ENCODE measurements at places on chromosomes 2 and 18.

- no peak for DNase-seq
Observed at GRCh38 chr2:130336150-130336876, 6.4 kb upstream of the IMP4 start.

DNA sequence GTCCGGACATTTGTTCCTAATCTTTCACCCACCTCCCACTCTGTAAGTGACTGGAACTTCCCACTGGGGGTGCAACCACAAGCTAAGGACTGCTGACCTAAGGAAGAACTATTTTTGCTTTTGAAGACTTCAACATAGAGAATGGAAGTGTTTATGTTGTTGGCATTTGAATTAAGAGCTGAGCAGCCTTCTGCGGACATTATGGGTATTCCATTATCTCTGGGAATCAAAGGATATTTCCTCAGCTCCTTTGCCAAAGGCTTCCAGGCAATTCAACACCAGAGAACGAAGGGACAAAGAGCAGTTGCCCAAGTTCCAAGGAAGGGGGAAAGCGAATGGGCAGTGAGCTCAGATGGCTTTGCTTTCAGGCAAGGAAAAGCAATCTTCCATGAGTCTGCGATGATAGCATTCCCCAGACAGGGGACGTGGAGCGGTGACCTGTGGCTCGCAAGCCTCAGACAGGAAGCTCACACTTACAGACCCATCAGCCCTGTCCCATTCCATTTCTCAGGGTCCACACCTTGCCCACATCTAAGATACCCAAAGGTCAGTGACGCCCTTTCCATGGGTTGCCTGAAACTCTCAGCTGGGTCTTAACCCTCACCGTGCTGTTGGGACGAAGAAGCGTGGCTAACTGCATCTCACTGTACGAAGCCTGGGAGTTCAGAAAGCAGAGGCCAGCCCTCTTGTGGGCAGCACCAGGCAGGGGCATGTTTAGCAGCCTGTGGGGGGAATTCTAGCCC is 116.8 kb downstream of the COPS8 start:
- DNase-seq, result no peak

- no peak for DNase-seq
Observed at GRCh38 chr18:54774423-54774822, 53.9 kb upstream of the RAB27B start.

- no peak for DNase-seq
Observed at GRCh38 chr2:232668805-232669444, 28.2 kb upstream of the GIGYF2 start.

DNA sequence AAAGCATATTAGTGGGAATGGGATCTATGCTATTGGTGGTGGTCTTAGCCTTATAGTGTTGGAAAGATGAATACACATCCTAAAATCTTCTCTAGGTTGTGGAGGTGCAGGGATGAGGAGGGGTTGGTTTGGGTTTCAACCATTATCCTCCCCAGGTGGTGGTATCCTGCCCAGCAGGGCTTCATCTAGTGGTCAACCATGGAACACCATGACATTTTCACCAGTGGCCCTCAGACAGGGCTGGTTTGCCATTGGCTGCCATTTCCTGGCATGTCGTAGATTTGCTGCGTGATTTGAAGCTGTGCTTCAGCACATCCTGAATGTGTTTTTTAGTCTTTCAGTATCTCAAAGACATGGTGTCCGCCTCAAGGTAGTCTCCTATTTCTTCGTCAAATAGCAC is 391.2 kb upstream of the HNRNPA3 start:
- DNase-seq, result no peak

DNA sequence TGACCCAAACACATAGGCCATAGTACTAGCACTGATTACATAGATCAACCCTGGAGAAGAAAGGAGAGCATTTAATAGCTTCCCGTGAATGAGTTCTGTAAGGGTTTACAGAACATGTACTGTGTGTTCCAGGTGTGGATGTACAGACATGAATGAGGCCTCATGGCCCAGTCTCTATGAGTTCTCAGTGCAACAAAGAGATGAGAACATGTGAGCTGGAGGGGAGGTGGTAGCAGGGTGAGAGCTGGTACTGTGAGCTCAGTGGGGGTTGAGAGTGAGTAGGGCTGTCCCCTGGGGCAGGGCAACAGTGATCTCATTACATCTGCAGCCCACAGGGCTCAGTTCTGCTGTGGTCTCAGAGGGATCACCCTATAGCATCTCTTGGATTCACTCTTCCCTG is 42.6 kb upstream of the SPRED2 start:
- no peak for DNase-seq

DNA sequence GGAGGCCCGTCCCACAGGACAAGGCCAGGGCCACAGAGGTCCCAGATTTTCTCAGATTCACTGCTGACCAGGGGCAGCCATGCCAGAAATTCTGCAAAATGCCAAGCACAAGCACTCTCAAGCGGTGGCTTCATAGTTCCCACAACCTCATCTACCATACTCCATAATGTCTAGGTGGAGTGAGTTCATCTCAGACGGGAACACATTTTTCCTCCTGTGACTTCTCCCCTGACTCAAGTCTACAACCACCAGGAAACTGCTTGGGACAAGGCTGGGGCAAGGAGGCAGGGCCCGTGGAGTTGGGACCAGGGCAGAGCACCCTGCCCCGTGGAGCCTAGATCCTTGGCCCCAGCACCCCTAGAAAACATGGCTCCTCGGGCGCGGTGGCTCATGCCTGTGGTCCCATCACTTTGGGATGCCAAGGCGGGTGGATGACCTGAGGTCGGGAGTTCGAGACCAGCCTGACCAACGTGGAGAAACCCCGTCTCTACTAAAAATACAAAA is 150.7 kb upstream of the HAAO start:
- DNase-seq, result no peak

DNA sequence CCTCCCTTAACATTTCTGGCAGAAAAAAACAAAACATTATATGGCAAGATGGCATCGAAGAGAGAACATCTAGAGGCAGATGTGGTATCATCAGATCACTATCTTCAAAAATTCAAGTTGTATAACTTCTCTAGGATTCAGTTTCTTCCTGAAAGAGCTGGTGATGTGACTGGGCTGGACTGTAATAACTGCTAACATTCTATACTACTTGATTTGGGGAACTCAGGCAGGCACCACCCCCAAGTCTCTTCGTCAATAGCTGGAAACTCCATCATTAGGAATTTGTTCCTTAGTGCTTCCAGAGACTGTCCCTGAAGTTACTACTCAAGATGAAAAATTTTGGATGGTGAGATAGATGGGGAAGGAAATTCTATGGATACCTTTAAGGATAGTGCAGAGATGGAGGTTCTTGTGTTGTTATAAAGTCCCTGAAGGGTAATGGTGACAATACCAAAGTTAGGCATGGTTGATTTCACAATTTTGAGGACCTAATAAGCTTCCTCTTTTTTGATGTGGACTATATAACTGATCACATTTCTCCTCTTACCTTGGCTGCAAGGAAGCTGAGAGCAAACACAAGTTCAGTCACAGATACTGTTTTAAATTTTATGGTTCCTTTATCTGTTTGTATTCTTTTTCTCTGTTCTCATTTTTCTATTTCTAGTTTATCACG is 59.1 kb upstream of the PGAP1 start:
- DNase-seq, result no peak

DNA sequence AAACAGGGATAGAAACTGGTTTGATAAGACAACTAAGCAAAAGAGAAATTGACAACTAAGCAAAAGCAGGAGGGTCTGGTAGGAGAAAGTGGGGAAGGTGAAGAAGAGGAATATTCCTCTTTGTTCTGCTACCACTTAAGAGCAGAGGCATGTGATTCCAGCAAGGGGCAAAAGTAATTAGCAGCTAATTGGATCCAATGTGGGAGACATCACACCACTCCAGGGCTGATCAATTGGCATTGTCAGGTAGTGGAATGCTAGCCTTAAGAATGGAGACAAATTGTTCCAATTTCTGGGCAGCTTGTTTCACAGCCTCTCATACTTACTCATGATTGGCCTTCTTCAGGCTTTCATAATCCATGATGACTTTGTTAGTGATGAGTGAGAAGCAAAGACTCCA is 547.1 kb upstream of the GCFC2 start:
- DNase-seq, result no peak

GRCh38 chr2:130825231-130825965 is 11.3 kb upstream of the ARHGEF4 start:
- DNase-seq, result no peak

- no peak for DNase-seq
Observed at GRCh38 chr2:235149240-235149659, 197.4 kb downstream of the SH3BP4 start.

DNA sequence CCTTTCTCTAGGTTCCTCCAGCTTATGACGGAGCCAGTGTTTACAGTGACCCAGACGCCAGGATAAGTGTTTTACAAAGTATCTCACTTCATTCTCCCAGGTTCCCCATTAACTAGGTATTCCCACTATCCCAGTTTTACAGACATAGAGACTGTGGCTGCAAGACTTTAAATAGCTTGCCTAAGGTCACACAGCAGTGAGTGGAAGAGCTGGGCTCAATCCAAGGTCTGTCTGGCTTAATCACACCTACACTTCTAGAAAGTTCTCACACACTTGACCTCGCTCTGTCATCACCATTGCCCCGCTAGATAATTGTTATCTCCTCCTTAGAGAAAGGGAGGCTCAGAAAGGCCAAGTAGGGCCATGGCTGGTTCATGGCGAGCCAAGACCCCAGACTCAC is 110.2 kb downstream of the ANTXR1 start:
- no peak for DNase-seq

DNA sequence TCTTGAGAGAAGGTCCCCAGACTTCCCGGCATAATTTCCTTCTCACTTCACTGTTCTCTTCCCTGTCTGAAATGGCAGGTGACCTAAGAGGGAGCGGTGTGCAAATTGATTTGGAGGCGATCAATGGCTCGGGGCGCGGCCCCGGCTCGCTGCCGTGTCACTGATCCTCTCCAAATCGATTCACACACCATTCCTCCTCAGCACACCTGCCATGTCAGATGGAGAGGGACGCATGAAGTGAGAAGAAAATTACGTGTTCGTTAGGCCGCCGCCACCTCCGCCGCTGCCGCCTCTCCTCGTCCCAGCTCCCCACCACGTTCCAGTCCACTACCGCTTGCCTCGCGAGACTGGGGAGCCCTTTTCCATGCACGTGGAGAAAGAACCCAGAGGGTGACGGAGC is 31.8 kb upstream of the BCL11A start:
- no peak for DNase-seq

GRCh38 chr2:163373496-163373895 is 362.3 kb downstream of the FIGN start:
- DNase-seq, result no peak

DNA sequence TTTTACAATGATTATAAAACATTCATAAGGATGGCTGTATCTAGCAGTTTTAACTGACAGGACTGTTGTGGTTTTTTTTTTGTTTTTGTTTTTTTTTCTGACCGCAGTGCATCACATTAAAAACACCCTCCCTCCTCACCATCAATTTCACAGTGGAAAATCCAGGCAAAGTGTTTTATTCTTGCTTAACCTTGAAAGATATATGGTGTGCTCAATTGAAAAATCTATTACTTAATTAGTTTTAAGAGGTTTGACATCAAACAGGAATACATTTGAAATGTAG is 250.7 kb downstream of the DLGAP1 start:
- DNase-seq, result no peak

Measured in stimulated activated CD8-positive, alpha-beta memory T cell treated with anti-CD3 and anti-CD28 coated beads, Interleukin-15, amount 100 ng/mL, for 1 hour (primary cell).